ENCODE measurements at places on chromosomes 5 and 9.
A peak's percentile ranks its signal among the peaks of the same experiment; 100 is the strongest.

GRCh38 chr5:168447808-168448207, 38.5 kb upstream of the RARS1 start:
- DNase-seq, result no peak

DNA sequence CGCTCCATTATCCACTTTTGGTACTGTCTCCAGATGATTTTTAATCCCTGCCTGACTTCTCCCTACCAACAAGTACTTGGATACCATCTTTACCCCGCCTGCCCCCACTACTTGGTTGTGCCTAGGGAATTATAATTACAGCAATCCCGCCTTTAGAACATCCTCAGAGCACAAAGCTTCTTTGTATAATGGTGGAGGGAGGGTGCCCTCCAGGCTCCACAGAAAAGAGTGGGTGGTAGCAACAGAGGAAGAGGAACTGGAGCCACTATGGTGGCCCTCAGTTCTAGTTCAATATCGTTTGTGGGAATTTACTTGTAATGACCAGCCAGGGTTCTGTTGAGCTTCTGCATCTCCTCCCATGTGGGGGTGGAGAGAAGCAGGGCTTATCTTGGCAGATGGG, 79.0 kb upstream of the RNF38 start:
- no peak for DNase-seq

GRCh38 chr5:173920024-173920753, 32.0 kb downstream of the CPEB4 start:
- no peak for DNase-seq

DNA sequence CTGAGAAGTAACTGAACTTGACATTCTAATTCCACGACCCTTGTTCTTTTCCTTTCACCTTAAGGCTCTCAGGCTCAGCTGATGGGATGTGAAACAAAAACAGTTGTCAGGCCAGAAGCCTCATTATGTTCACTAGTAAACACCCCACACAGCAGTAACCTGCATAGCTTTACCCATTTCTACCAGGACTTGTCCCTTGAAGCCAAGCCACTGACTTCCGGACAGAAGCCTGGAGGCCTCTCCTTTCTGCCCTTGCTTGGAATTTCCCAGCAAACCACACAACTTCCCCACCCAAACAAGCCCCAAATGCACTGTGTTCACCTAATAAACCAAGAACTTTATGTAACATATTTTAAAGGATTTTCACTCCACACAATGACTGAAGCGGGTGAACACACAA, 19.6 kb downstream of the PRUNE2 start:
- no peak for DNase-seq

- DNase-seq, result no peak
Observed at GRCh38 chr5:168941901-168942300, 359.0 kb downstream of the SLIT3 start.

- DNase-seq, result no peak
Observed at GRCh38 chr5:131463656-131464055, 171.4 kb downstream of the RAPGEF6 start.

- DNase-seq, result peak; percentile 24
Observed at GRCh38 chr9:99694393-99694792, 127.3 kb upstream of the NR4A3 start.

DNA sequence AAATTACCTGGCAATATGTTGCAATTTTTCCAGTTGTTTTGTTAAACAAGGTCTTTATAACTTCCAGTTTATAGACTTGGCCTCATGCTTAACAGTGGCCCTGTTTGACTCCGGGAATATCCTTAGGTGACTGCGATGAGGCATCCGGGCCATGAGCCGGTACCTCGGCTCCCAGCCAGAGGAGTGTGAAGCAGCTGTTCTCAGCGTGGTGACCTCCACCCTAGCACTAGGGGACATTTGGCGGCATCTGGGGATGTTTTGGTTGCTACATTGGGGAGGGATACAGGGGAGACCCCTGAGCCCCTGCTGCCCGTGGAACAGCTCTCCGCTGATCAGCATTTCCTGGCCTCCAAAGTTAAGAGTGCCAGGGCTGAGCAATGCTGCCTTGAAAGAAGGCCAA, 533.4 kb downstream of the IRX1 start:
- no peak for DNase-seq

GRCh38 chr9:124776954-124777648, at the start of gene OLFML2A:
OLFML2A (plus strand) TSS chr9:124777133; CDS start chr9:124777271, 138 bp downstream.
- peak; percentile 36 for DNase-seq

All from NCI-H460 (cell line).